ENCODE measurements at places on chromosomes 7 and 10.

DNA sequence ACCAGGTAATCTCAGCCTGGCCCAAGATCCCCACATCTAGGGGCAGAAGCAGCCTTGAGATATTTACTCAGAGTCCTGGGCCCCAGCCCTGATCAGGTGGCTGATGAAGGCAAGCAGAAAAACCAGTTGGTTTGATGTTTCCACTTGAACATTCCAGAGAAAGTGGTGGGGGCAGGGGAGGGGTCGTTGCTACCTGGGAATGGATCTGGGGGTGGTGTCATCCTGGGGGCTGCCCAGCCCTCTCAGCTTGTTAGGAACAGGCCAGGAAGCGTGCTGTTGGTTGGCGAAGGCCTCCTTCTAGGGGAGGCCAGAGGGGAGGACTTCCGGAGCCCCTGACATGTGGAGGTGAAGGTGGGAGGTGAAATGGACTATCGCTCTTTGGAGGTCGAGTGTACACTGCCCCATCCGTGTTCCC lies 3.7 kb upstream of the ABHD11 start:
- no peak for DNase-seq

DNA sequence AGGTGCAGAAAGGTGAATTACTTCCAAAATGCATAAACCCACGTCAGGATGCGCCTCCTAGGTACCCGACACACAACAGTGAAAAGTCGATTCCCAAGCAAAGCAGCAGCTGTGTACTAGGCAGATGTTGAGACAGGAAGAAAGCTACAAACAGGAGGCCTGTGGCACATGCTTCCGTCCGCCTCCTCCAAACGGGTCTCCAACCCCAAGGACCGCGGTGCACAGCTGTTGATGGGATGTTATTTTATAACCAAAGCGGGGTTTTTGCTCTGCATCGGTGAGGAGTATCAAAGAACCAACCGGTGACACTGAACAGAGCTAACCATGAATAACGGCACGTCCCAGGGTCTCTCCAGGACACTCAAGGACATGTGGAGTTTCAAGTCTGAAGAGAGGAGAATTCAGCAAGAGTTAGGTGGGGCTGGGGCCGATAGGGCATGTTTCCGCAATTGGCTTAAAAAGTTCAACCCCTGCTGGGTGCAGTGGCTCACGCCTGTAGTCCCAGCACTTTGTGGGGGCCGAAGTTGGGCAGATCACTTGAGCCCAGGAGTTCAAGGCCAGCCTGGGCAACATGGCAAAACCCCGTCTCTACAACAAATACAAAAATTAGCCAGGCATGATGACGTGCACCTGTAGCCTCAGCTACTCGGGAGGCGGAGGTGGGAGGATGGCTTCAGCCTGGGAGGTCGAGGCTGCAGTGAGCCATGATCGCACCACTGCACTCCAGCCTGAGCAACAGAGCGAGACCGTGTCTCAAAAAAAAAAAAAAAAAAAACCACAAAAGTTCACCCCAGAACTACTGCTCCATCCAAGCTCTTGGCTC lies 108.0 kb downstream of the SMURF1 start:
- no peak for DNase-seq

GRCh38 chr7:108525327-108525984 lies 479 bp downstream of the PNPLA8 start:
- DNase-seq = no peak

GRCh38 chr7:6448943-6449543 lies 1.3 kb upstream of the DAGLB start:
- DNase-seq = no peak

DNA sequence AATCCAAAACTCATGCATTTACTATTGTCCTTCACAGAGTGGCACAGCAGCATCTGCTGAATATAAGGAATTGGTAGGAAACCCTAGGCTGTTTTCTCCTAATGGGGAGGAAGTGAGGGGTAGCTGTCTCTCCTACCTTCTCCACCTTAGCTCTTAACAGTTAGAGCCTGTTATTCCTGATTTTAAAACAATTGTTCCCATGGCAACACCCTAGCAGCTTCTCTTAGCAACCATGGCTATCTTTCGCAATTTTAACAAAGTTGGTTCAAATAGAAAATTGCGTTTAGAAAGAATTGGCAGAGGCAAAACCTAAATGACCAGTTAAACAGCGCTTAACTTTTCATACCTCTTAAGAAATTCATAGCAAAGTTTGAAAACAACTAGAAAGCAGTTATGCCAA lies 603.4 kb upstream of the AUTS2 start:
- DNase-seq = no peak

GRCh38 chr10:11483201-11484148 lies 128.0 kb downstream of the USP6NL start:
- no peak for DNase-seq

GRCh38 chr10:96995851-96996250 lies 163.8 kb downstream of the LCOR start:
- no peak for DNase-seq

GRCh38 chr10:3255075-3255474 lies 82.5 kb upstream of the PITRM1 start:
- no peak for DNase-seq

DNA sequence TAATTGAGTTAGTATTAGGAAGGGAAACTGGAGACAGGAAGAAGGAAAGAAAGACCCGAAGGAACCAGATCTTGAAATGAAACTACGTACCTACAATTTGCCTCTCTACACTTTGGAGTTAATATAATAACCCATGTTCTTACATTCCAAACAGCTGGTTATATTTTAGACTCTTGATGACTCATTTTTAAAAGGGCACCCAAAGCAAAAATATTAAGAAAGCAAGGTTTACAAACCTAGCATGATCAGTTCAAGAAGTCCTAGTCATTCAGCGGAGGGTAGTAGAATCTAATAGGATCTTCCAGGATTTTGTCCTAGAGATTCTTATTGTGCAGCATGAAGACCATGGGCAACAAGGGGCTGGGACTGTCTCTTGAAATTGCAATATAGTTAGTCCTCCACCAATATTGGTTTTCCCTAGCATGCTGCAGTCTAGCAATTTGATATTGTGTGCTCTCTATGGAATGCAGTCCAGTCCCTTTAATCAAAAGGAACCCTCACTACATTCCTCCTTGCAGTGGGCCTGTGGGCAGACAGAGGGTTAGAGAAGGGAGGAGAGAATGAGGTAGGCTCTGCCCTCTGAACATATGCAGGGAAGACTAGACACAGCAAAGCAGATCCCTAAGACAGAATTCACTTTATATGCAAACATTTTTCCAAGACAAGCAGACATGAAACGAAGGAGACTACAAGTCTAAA lies 230.3 kb downstream of the INHBA start:
- DNase-seq = no peak

GRCh38 chr7:69418869-69419670 lies 179.2 kb upstream of the AUTS2 start:
- DNase-seq = no peak

GRCh38 chr7:95199779-95200558 lies 124.4 kb downstream of the PON1 start:
- no peak for DNase-seq

DNA sequence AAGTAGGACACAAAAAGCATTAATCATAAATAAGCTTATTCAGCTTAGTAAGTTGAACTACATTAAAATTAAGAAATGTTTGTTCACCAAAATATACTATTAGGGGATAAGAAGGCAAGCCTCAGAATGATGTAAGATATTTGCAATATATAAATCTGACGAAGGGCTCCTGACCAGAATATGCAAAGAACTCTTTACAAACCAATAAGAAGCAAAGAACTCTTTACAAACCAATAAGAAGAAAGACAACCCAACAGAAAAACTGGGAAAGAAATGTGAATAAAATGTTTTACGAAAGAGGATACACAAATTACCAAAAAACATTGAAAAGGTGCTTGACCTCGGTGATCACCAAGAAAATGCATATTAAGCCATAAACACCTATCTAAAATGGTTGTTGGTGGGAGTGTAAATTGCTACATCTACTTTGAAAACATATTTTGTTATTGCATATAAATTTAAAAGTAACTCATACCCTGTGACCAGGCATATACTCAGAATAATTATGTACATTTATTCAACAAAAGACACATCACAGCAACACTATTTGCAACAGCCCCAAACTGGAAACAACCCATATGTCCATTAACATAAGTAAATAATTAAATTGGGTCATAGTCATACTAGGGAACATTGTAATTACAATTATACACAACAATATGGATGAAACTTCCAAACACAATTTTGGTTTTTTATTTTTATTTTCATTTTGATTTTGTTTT lies 83.3 kb upstream of the CTBP2 start:
- DNase-seq = no peak

- DNase-seq = no peak
Measured at GRCh38 chr7:128934361-128935341, 3.1 kb upstream of the IRF5 start.

GRCh38 chr7:123198111-123198510 lies 1.7 kb downstream of the SLC13A1 start:
- DNase-seq = no peak

GRCh38 chr7:155276800-155277375 lies 20.8 kb upstream of the INSIG1 start:
- no peak for DNase-seq

- DNase-seq = no peak
Measured at GRCh38 chr7:95897557-95898251, 125.3 kb downstream of the DYNC1I1 start.

- DNase-seq = no peak
Measured at GRCh38 chr10:26085549-26085948, 131.0 kb upstream of the GAD2 start.

DNA sequence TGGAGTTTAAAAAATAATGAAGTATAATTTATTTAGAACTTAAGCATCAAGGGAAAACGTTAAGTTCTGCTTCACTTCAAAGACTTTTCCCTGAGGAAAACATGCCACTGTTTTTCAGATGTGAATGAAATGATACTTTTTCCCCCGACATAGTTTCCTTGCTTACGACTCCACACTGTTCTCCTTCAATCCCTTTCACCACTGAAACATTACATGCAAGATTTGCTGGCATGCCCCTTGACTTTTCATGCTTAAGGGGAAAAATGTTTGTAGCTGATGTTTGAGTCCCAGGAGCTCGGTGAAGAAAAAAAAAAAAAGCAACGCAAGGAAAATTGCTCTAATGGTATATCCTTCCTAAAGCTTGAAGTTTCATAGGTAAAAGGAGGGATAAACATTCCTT lies 10.0 kb downstream of the GLI3 start:
- DNase-seq = no peak

GRCh38 chr7:122686360-122686878 lies 12.5 kb downstream of the RNF133 start:
- DNase-seq = no peak

DNA sequence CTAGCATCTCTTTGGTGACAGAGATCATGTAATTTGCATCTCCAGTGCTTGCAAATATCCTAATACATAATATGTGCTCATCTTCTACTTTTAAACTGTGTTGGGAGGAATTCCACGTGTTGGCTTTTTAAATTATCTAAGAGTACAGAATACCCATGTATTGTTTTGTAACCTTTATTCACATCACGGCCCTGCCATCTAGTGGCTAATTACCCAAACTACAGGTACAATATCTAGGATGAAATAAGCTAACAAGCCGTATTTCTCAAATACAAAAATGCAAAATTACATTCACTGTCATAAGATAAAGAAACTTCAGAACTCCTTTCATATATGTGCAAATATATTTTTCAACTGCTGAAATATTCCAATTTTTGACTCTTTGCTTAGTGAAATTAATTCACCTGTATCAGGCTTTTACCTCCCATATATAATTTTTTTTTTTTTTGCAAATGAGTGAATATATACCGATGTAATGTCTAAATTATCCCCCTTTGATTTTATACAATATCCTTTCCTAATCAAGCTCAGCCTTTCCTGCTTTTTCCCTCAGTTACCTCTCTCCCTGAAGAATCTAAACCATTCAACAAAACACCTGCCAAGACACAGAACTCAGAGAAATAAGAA lies 30.3 kb upstream of the LSM8 start:
- no peak for DNase-seq

DNA sequence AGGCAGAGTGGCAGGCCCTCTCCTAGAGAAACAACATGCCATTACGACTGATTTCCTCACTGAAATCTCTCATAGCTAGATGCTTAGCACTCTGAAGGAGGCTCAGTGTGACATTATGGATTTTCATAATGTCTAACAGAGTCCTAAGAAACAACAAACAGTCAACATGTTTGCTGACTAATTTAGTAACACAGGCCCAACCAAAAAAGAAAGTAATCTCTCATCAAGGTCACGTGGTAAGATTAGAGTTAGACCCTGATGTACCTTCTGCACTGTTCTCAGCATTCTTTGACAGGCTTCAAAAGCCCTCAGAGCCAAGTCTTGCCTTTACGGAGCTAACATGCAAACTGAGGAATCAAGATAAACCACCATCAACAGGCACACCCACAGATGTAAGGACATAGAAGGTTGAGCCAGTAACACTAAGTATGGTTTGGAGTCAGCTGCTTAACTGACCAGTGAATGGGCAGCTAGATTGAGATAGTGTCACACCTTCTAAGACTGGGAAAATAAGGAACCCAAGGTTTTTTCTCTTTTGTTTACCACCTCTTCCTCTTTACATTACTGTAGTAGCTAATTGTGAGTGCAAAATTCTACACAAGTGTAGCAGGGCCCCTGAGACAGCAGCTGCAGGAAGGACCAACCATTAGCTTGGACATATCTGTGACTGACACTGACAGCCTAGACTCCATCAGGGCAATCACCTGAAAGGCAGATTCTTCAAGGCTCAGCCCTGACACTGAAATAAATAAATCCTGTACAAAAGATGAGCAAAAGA lies 15.3 kb upstream of the KCNIP2 start:
- no peak for DNase-seq

DNA sequence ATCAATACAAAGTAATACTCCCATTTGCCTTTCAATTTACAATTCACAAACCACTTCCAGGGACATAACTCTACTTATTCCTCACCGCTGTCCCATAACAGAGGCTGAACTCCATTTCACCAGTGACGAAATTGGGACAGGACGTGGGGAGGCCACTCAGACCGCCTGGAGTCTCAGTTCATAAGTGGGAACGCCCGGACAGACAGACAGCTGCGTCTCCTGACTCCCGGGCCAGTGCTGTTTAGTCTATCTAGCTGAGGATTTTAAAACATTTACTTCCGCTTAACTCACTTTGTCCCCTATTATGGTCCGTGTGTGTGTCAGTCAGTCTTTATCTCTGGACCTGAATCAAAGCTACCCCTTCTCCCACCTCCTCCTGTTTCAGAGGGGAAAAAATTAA lies 67.4 kb upstream of the ZNF438 start:
- DNase-seq = no peak

GRCh38 chr7:33903791-33904680 lies 1.3 kb upstream of the BMPER start:
- no peak for DNase-seq

- peak; percentile 21 for DNase-seq
Measured at GRCh38 chr7:129225206-129225930, 538 bp downstream of the AHCYL2 start.

DNA sequence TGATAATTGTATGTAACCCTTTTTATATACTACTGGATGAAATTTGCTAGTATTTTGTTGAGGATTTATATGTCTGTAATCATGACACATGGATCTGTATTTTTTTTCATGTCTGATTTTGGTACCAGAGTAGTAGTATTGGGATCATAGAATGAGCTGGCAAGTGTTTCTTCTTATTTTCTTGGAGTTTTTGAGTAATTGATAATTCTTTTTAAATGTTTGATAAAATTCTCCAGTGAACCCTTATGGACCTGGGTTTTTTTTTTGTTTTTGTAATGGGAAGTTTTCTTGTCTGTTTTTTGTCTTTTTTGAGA lies 28.4 kb downstream of the ZNF33A start:
- DNase-seq = no peak

Data from stimulated activated CD8-positive, alpha-beta memory T cell treated with anti-CD3 and anti-CD28 coated beads, Interleukin-4, amount 100 ng/mL, for 1 hour (primary cell).